NCI-H2227 treated with DMSO at 0.1 percent for 48 hours (cell line): ENCODE measurements at places on chromosomes 4 and X.
A peak's percentile ranks its signal among the peaks of the same experiment; 100 is the strongest.

- no peak for DNase-seq
These were observed 434.8 kb upstream of the IGFBP7 start for GRCh38 chr4:57544811-57545654.

- DNase-seq = no peak
These were observed 136.5 kb downstream of the PJA1 start for GRCh38 chrX:69028761-69029120.

GRCh38 chr4:14906805-14907204, 95.5 kb upstream of the CPEB2 start:
- DNase-seq = no peak

- no peak for DNase-seq
These were observed 170.2 kb upstream of the NUDT6 start for GRCh38 chr4:123092586-123092985.

- no peak for DNase-seq
These were observed 70.6 kb downstream of the PKD2 start for GRCh38 chr4:88077911-88078524.

- no peak for DNase-seq
These were observed 15.3 kb downstream of the CCNG2 start for GRCh38 chr4:77172336-77172735.

GRCh38 chr4:1544861-1545281, 138.6 kb upstream of the NKX1-1 start:
- DNase-seq = no peak

DNA sequence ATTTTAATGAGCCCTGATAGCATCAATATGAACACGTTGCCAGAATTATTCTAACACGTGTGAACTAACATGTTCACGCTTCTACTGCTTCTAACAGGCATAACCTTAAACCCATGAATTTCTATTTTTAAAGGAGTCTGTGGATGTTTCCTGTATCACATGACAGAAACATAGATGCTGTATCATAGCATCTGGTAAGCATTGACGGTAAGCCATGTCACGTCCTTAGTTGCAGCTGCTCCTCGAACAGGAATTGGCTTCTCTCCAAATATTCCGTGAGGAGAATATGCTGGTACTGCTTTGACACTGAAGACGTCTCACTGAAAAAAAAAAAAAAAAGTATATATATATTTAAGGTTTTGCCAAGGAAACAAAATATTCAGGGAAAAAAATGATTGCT, 105.1 kb upstream of the MXRA5 start:
- no peak for DNase-seq

DNA sequence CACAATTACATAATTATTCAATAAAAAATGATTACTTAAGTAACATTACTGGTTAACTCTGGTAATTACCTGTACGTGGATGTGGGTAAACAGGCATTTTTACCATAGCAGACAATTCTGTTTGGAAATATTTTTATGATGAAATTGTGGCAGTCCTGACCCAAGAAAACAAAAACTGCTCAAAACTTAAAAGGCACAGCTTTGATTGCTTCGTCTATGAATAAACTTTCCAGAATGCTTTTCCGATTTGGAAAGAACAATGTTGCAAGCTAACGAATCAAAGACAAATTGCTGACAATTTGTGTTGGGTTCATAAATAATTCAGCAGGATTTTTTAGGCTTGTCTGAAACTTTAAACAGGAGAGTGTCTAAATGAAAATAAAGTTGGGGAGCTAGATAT, 150.6 kb upstream of the GYPA start:
- no peak for DNase-seq

- peak; percentile 9 for DNase-seq
These were observed 30.4 kb downstream of the PGRMC1 start for GRCh38 chrX:119266364-119266995.

DNA sequence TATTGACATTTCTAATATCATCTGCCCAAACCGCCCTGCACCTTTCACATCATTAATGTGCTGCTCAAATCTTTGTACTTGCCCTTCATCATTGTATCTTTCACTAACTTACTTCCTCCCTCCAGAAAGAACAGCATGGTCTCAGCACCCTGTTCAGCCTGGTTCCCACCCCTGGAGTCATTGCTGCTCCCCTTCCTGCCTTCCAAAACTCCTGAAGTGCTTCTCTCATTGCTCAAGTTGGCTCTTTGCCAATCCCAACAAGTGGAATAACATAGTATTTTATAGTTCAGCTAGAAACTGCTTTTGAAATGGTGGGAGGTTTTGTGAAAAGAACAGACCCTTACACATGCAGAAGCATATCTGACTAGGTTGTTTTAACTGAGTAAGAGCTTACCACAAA, 14.0 kb upstream of the TTC29 start:
- no peak for DNase-seq

GRCh38 chr4:94763500-94763899, 5.7 kb downstream of the BMPR1B start:
- no peak for DNase-seq

- no peak for DNase-seq
These were observed 235.1 kb downstream of the QDPR start for GRCh38 chr4:17276776-17277175.

DNA sequence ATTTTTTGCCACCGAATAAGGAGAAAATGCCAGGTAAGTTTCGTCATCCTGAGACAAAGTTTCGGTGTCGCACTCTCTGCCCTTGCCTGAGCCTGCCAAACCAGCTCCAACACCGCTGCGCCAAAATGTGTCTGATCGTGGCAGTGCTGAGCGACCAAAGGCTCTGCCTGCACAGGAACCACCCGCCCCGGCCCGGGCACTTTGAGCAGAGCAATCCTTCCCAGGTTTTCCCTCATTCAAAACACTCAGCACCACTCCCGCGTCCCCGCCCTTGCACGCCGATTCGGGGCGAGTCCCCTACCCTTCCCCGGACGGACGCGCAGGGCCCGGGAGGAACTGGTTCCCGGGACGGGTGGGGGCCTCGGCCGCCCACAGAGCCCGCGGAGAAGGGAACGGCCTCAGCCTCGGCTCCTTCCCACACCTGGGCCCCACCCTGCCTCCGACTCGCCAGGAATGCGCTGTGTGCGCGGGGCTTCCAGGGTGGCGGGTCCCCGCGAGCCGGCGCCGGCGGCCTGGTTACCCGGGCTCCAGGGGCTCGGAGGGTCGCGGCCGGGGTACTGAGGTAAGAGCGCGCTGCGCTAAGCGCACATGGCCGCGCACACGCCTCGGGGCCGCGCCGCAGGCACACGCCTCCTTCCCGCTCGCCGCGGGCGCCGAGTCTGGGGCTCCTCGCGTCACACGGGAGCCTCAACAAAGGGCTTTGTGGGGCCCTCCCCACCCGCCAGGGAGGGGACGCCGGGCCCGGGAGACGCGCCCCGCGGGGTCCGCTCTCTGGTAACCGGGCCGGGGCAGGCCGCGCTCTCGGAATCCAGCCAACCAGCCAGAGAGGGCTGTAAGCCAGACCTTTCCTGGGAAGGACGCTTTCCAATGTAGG, at the start of gene C4orf36:
Gene C4orf36 (minus strand): TSS at position 661 of the 874 bp plus-strand sequence. CDS start 902 bp downstream, outside the sequence.
- peak; percentile 46 for DNase-seq

DNA sequence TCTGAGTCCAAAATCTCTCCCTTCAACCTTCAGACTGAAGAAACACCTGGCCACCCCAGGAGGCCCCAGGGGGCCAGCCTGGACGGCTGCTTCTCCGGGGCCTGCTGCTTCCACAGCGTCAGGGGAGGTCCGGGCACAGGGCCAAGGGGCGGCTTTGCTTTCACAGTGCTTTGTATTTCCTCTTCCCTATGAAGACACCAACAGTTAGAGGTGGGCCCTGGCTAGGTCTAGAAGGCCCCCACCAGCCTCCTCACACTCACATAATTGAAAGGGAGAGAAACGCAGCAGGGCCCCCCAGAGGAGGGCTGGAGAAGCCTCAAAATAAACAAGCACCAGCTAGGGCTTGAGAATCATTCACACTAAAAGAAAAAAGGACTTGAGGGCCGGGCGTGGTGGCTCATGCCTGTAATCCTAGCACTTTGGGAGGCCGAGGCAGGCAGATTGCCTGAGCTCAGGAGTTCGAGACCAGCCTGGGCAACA, 17.8 kb downstream of the SCD5 start:
- DNase-seq = peak; percentile 34

- DNase-seq = no peak
These were observed 635.0 kb upstream of the NR3C2 start for GRCh38 chr4:149077181-149077580.

- no peak for DNase-seq
These were observed 55.1 kb downstream of the NAF1 start for GRCh38 chr4:163111588-163111987.

- no peak for DNase-seq
These were observed 23.0 kb downstream of the FLNA start for GRCh38 chrX:154351183-154352011.
